ENCODE measurements at places on chromosomes 5 and 9. TPM values are rescaled to one million over a fixed set of nuclear protein-coding genes. Genes with fewer than 3 reads are reported as not detected.

DNA sequence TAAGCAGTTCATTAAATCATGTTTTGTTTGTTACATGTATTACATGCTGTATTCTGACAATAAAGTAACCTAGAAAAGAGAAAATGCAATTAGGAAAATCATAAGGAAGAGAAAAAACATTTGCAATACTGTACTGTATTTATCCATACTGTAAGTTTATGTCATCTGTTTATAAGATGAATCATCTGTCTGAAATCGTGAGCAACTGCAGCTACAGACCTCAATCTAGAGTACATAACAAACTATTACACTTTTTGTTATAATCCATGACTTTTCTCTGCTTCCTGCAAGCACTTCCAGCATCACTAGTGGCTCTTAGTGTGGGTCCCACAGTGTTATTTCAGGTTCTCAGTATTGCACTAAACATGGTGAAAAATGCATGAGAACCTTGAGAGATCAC lies 144.4 kb upstream of the NR4A3 start:
- DNase-seq, result no peak
- H3K36me3 ChIP-seq, result no peaks in the 10 kb centered on the region
- no peaks in the 10 kb centered on the region for H3K27me3 ChIP-seq
- H3K27ac ChIP-seq, result no peak overlapping the region

- H3K36me3 ChIP-seq, result no peaks in the 10 kb centered on the region
- peaks cover 7% of the 10 kb centered on the region for H3K4me1 ChIP-seq
- H3K27ac ChIP-seq, result no peak overlapping the region
- H3K27me3 ChIP-seq, result no peaks in the 10 kb centered on the region
These were observed 135.5 kb downstream of the NMUR2 start for GRCh38 chr5:152269533-152269932.

DNA sequence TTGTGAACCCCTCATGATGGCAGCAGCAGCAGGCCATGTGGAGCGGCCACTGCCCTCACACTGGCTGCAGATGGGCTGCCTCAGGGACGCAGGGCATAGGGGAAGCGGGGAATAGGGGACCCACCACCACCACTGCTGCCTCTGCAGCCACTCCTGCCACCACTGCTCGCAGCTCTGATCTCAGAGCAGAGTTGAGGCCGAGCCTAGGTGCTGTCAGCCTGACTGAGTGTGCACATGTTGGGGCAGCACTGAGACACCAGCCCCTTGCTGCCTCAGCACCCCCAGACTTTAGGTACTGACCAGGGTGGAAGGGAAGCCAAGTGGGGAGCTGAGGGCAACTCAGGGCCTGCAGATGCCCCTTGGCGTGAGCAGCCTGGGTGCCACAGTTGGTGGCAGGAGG lies 843.9 kb upstream of the DMAC1 start:
- no peak for DNase-seq
- no peaks in the 10 kb centered on the region for H3K4me1 ChIP-seq
- no peaks in the 10 kb centered on the region for H3K27me3 ChIP-seq
- H3K4me3 ChIP-seq, result no peak overlapping the region

DNA sequence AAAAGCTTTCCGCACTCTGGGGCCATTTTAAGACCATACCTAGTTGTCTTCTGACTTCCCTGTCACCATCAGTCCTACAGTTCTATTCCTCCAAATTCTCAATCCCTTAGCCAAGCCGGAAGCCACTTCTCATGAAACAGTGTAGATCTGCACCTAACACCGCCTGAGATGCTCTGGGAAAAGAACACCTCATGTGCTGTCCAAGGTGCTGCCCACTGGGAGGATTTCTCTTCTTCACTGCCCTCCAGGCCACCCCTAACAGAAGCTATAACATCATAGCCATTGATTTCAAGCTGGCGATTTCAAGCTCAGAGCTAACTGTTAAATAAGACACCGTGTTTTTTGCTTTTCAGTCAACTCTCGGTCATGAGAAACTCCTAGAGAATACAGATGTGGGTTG lies 559.3 kb downstream of the CCDC171 start:
- no peaks in the 10 kb centered on the region for H3K27me3 ChIP-seq
- H3K36me3 ChIP-seq, result no peaks in the 10 kb centered on the region
- no peaks in the 10 kb centered on the region for H3K4me1 ChIP-seq
- H3K27ac ChIP-seq, result no peak overlapping the region
- no peak overlapping the region for H3K4me3 ChIP-seq

GRCh38 chr5:134642931-134643530 lies 5.6 kb upstream of the SEC24A start:
- H3K27me3 ChIP-seq, result no peaks in the 10 kb centered on the region
- H3K4me3 ChIP-seq, result no peak overlapping the region
- H3K27ac ChIP-seq, result no peak overlapping the region
- no peaks in the 10 kb centered on the region for H3K36me3 ChIP-seq

DNA sequence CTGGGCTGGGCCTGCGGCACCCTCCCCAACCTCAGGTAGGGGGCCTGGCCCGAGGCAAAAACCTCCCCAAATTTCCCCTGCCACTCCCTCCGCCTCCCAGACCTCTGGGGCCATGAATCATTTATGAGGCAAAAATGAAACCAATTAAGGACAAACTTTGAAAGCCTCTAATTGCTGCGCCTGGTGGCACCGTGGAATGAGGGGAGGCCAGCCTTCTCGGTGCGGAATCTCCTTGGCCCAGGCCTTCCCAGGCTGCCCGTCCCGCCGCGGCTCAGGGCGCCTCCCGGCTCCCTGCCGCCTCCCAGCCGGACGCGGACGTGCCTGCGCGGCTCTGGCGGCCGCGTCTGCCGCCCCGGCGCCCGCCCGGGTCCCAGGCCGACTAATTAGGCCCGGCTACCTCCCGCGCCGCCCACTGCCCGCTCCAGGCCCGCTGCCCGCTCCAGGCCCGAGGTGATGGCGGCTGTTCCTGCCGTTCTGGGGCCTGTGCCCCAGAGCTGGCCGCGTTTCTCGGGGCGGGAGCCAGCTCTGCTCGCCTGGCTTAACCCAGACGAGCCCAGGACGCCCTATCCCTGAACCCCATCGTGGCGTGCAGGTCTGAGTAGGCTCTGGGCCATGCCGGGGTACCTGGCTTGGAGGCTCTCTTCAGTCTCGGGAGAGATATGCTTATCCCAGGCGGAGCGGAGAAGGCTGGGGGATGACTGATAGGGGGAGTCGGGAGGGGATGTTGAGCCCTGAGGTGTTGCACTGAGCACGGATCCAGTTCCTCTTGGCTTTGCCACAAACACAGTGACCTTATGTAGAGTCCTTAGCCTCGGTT lies 20.1 kb downstream of the CXXC5 start:
- peaks cover 93% of the 10 kb centered on the region for H3K4me1 ChIP-seq
- no peaks in the 10 kb centered on the region for H3K27me3 ChIP-seq
- DNase-seq, result no peak
- peak overlapping the region; percentile 92 for H3K27ac ChIP-seq
- no peaks in the 10 kb centered on the region for H3K36me3 ChIP-seq

The RASGRF2 gene
- 7.6 TPM for total RNA-seq

DNA sequence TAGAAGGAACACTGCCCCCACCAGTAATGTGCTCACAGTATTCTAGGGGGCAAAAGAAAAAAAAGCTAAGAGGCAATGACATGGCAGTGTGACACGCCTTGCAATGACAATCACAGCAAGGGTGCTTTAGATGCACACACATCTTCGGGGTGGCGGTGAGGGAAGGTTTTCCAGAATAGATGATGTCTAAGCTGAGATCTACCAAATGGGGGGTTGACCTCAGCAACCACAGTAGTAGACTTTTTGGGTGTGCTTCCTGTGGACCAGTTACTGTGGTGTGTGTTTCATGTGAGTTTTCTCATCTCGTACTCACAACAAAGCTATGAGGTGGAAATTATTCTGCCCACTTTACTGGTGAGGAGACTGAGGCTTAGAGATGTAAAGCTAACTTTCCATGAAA lies 10.2 kb upstream of the IL12B start:
- H3K27me3 ChIP-seq, result no peaks in the 10 kb centered on the region
- H3K36me3 ChIP-seq, result no peaks in the 10 kb centered on the region
- H3K27ac ChIP-seq, result no peak overlapping the region
- no peaks in the 10 kb centered on the region for H3K4me1 ChIP-seq

- no peak for DNase-seq
- H3K4me1 ChIP-seq, result peaks cover 18% of the 10 kb centered on the region
- H3K27me3 ChIP-seq, result no peaks in the 10 kb centered on the region
These were observed 3.2 kb downstream of the COMMD10 start for GRCh38 chr5:116088062-116088461.

The SPATA31D4 gene
- total RNA-seq, result not detected
